ENCODE measurements at places on chromosomes 1 and 21.

- DNase-seq = no peak
Measured at GRCh38 chr21:16522548-16522947, 792.8 kb downstream of the USP25 start.

DNA sequence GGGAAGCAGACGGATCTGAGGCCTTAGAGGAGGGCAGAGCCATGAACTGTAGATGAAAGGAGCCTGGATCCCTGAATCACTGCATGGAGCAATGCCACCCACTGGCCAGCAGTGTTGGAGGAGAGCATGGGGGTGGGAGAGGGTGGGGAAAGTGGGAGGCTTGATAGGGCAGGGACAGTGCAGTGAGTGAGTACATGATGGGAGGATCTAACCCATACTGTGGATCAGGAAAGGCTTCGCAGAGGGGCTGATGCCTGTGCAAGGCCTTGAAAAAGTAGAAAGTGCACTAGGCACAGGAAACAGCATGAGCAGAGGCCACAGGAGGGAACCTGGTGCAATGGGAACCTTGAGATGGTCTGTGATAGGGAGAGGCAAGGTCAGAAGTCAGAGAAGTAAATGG is 391.9 kb downstream of the PTPRU start:
- DNase-seq = no peak

DNA sequence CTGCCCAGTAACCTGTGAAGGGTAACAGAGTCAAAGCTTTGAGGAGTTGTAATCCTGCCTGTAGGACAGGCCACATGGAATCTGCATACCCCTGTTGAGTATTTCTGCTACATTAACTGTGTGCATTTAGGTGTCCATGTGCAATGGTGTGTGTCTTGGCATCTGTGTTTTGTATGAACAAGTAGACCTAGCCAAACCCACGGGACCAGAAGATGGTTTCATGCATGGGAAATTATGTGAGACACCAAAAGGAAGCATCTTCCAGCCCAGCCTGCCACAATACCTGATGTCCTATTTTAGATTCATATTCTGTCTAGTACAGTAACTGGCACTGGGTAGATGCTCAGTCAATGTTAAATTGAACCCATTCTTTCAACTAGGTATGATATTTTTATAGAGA is 70.8 kb upstream of the KCND3 start:
- DNase-seq = no peak

- DNase-seq = no peak
Measured at GRCh38 chr1:84434081-84434769, 35.9 kb downstream of the DNASE2B start.

DNA sequence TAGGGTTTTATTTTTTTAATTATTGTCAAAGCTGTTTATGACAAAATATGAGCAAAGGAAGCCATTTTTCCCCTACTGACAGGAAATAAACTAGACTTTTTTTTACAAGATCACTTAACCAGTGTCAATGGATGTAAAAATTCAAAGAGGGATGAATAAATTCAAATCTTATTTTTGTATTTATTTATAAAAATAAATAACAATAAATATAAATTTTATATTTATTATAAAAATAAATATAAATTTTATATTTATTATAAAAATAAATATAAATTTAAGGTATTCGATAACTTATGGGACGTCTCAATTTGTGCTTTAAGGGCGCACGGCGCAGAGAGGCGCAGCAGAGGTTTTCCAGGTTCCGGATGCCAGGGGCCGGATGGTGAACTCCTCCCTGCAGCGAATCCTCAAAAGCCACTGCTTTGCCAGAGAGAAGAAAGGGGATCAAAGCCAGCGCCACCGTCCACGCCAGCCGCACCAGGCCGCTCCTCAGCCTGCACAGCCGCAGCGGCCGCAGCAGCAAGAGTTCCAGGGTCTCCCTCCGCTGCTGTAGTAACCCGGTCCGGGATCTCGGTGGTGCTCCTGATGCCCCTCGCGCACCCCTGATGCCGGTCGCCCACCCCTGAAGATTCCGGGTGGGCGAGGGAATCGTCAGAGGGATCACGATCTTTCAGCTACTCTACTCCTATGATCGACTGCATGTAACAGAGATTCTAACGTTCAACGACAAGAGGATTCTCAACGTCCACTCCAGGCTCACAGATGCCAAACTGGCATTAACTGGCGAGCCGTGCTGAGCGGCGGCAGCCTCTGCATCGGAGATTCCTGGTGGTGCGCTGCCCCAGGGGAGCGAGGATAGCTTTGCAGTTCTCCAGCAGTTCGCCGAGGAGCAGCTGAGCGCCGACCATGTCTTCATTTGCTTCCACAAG is 28.5 kb upstream of the RLF start:
- DNase-seq = no peak
